SHP77 treated with DMSO at 0.1 percent for 48 hours (cell line): ENCODE measurements at places on chromosomes 6 and 20.

- DNase-seq, result no peak
Measured at GRCh38 chr6:20211941-20212391, 303 bp downstream of the MBOAT1 start.

DNA sequence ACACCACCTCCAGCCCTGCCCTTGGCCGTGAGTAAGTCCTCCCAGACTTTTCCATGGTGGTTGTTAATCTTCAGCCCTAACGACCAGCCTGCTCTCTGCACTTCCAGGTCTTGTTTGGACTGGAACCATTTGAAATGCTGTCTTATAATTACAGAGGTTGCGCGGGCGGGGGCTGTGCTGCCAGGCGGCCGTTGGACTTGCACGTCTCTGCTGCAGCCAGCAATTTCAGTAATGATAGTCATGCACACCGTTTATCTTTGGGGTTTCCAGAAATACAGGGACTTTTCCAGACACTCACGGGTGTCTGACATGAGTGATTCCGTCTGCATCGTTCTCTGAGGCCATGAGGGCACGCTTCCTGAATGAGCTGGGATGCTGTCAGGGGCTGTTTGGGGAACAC, 118.2 kb downstream of the BMP7 start:
- no peak for DNase-seq

GRCh38 chr20:34452281-34452982, 63.8 kb upstream of the DYNLRB1 start:
- no peak for DNase-seq

DNA sequence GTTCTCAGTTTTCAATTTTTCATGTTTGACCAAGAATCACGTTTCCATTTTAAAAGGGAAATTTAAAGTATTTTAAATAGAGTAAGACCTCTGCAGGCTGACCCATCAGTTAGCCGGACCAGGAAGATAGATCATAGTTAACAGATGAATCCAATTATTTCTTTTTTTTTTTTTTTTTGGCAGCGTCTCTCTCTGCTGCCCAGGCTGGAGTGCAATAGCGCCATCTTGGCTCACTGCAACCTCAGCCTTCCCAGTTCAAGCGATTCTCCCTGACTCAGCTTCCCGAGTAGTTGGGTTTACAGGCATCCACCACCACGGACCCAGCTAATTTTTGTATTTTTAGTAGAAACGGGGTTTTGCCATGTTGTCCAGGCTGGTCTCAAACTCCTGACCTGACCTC, 256.7 kb upstream of the CNR1 start:
- DNase-seq, result no peak

GRCh38 chr6:1609648-1610496, at the start of gene FOXC1:
Gene FOXC1, plus strand, starts transcription at chr6:1609915. Its CDS starts 531 bp downstream, at chr6:1610446.
- peak; percentile 39 for DNase-seq

DNA sequence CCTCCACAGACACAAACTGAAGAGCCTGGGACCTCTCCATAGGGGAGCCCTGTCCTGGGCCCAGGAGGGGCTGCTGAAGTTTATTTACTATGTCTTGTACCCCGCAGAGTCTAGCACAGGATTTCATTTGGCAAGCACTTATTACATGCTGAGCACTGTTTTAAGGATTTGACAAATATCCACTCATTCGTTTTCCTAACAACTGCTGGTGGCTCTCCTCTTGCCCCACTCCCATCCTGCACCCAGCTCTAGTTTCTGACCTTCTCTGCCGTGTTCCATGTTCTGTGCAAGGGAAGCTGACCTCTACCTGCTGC, 127.0 kb upstream of the MAFB start:
- no peak for DNase-seq

GRCh38 chr6:39075010-39075686, 26.6 kb downstream of the GLP1R start:
- DNase-seq, result no peak

DNA sequence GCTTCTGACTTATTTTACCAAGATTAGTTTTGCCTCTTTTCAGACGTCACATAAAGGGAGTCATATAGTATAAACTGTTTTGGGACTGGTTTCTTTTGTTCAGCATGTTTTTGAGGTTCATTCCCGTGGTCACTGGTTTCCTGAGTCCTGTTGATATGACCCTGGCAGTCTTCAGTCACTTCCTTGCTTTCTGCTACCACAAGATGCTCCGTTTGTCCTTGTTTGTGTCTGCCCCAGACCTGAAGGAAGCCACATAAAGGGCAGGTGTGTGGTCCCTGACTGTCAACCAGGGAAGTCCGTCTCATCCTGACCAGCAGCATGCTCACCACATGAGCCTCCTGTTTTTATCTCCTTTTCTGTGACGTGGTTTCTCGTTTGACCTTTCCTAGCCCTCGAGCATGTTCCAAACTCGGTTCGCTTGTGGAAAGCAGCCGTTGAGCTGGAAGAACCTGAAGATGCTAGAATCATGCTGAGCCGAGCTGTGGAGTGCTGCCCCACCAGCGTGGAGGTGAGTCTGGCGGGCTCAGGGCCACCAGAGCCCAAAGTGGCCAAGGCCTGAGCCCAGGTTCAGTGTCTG, 26.1 kb upstream of the C20orf204 start:
- DNase-seq, result no peak

GRCh38 chr6:108560463-108561308, at the start of gene FOXO3:
Gene FOXO3, plus strand, starts transcription at chr6:108560917. Its CDS starts 292 bp downstream, at chr6:108561209.
- DNase-seq, result peak; percentile 64

GRCh38 chr20:57142667-57143066, 123.8 kb downstream of the BMP7 start:
- no peak for DNase-seq

DNA sequence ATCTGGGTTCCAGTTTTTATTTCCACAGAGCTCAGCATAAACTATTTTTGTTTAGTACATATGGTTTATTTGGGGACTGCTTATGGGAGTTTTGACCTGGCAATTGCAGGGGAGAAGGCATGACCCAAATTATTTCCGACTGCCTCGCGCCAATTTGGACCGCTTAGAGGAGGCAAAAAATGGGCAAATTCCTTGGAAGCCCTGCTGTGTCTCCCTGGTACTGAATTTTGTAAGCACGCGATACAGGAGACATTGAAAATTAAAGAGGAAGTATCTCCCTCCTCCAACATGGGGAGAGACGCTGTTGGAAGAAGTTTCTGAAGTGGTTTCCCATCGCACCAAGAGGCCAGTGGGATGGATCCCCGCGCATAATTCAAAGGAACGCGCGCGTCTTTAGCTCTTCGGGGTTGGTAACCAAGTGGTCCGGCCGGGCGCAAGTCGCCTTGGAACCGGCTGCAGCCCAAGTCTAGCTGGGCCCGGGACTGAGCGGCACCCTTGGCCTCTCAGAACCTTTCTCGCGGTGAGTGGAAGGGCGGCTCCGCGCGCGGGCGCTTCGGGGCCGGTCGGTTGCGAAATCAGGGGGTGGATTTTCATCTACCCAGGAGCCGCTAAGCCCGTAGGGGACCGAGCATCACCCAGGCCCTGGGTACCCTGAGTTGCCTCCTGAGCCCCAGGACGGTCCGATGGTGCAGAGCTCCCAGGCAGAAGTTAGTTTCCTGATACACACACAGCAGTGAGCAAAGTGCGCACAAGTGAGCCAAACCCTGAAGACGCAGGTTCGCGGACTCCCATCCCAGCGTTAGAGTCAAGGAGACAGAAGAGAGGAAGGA, 6.2 kb downstream of the NKX2-2 start:
- no peak for DNase-seq

GRCh38 chr20:62051546-62052255, 14.0 kb downstream of the TAF4 start:
- DNase-seq, result no peak

DNA sequence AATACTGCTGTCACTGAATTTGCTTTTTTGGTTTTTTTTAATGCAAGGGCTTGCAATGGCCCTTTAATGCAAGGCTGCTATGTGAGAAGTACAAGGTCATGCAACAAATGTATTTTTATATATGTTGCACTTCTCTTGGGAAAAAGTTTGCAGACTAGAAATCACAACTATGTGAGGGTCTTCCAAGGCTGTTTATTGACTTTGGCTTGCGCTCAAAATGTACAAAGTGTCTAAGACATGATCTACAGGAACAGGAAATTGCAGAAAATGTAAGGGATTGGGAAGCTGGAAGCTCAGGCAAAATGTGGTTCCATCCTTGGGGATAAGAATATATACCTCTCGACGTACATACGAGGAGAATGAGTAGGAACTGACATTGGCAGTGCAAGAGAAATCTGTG, 92.2 kb upstream of the F13A1 start:
- no peak for DNase-seq

GRCh38 chr20:51335329-51335841, 207.1 kb downstream of the NFATC2 start:
- no peak for DNase-seq

DNA sequence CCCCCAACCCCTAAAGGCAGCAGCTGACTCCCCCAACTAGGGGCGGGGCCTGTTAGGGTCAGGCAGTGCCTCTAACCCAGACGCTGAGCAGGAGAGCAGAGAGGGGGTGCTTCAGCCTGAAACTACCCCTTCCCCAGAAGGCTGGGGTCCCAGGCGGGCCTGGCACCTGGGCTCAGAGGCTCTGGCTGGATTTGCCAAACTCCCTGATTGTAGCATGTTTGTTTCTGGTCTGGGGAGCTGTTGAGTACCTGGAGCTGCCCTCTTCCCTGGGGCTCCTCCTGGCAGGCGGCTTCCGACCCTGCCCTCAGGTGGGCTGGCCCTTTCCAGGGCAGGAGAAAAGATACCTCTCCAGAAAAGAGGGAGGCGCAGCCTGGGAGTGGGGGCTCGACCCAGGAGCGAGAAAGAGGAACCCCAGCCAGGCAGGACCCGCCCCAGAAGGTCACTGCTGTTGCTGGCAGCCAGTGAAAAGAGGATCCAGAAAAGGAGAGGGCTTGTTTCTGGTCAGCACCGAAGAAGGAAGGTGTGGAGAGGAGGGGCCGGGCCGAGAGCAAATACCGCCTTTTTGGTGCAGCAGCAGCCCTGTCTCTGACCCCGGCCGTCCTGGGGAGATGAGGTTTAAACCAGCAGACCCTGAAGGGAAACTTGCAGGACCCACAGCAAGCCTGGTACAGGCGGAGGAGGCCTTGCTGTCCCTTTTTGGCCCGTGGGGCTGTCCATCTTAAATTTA, 810 bp upstream of the ABHD16B start:
- no peak for DNase-seq

DNA sequence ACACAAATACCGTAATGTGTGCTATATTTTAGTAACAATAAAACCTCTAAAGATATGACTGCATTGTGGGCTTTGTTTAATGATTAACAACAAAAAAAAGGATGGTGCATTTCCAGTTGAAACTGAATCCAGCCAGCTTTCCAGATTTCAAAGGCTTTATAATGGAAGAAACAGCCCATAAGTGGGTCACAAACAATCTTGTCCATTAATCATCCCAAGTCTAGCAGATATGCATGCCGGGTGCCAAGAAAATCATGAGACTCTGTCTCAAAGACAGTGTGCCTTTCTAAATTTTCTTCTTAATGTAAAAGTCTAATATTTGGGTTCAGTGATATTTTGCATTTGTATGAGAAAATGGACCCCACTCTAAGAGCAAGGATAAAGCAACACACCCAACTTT, 20.6 kb upstream of the LAMP5 start:
- DNase-seq, result no peak

DNA sequence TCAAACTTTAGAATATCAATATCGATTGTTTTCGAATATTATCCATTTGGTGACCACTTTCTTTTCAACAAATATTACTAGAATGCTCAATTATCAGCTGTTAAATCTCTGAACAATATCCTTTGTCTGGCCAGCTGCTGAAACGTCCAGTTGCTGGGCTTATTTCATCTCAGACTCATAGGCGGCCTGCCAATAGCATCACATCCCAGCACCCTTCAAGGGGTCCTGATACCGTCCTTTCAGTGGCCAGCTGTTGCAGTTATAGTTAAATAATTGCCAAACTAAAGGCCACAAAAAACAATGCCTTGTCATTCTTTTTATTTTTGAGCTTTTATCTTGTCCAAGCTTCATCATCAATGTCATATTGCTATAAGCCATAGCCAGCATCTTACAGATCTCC, 1006.8 kb upstream of the MANEA start:
- DNase-seq, result no peak

DNA sequence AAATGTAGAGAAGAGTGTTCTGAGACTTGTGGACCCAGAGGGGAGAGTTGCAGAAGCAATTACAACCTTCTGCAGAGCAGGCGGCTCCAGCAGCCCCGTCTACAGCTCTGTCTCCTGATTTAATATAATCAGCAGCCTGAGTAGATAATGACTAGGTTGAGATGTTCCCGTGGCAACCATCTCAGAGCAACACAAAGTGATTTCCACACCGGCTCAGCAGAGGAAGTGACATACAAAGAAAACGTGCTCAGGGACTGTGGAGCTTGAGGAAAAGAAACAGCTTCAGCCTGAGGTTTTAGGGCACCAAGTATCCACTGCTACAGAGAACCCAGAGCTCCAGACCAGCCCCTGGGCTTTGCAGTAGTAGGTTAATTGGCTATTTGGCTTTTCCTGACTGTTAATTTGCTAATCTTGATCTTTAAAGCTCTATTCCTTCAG, 136.4 kb downstream of the MTFR2 start:
- no peak for DNase-seq

GRCh38 chr20:42961771-42962170, 227.9 kb downstream of the PTPRT start:
- DNase-seq, result no peak

- DNase-seq, result peak; percentile 80
Measured at GRCh38 chr6:95091823-95092436, 485.4 kb upstream of the MANEA start.

DNA sequence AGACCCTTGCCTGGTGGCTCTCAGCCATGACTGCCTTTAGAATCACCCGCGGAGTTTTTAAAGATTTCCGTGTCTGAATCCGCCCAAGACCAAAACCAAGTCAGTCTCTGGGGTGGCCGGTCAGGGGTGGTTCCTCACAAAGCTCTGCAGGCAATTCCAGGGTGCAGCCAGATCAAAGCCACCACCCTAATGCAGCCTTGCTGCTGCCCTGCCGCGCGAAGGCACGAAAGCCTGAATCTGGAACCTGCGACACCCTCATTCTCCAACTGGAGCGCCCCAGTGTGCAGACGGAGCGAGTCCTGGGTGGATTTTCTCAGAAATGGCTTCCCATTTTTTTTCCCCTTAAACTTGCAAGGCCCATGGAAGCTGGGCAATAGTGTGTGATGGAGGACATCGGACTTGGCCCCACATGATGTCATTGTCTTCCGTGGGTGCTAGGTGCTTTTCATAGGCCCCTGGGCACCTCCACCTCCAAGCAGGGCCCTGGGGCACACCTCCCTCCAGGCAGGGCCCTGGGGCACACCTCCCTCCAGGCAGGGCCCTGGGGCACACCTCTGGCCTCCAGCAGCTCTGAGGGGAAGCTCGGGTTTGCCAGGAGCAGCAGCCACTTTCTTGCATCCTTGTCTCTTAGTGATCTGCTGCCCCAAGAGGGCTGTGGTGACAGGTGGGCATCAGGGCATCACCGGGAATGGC, 343.1 kb downstream of the ZFAND3 start:
- no peak for DNase-seq

GRCh38 chr6:168498161-168498843, 57.3 kb downstream of the SMOC2 start:
- DNase-seq, result no peak

- DNase-seq, result no peak
Measured at GRCh38 chr20:54061101-54061881, 9.1 kb downstream of the BCAS1 start.

DNA sequence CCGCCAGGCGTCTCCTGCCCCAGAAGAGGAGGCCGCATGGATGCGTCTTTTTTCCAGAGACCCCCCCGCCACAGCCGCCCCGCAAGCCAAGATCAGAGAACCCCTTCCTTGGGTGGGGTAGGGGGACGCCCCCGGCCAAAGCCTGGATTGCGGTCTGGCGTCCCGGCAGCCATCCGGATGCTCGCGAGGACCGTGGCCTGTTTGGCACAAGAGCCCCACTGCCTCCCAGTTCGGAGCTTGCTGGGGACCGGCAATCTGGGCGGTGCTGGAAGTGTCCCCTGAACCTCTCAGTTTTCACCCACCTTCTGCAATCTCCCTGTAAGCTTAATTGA, 924 bp downstream of the FAM162B start:
- no peak for DNase-seq
